Coronary artery (tissue), 2 donors: ENCODE measurements at places on chromosomes 16 and 17.

- DNase-seq = no peak
Measured at GRCh38 chr16:87701078-87701460, 64.7 kb downstream of the KLHDC4 start.

DNA sequence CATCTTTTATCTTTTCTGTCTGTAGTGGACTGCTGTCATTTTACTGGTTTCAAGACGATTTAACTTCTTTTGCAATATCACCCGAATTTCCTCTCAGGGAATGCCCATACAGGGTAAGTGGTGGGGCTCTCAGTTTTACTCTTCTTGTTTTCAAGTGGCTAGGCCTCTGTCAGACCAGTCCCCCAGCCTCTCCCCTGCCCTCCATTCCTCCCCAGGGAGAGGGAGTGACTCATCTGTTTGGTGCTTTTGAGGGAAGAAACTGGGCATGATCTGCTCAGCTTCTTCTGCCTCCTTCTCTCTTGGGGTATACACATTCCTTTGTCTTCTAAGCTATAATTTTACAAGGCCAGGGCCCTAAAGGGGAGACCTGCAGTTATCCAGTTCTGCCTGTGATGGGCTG is 332.0 kb downstream of the CBLN1 start:
- no peak for DNase-seq

GRCh38 chr16:67667453-67667816 is 821 bp downstream of the C16orf86 start:
- no peak for DNase-seq

DNA sequence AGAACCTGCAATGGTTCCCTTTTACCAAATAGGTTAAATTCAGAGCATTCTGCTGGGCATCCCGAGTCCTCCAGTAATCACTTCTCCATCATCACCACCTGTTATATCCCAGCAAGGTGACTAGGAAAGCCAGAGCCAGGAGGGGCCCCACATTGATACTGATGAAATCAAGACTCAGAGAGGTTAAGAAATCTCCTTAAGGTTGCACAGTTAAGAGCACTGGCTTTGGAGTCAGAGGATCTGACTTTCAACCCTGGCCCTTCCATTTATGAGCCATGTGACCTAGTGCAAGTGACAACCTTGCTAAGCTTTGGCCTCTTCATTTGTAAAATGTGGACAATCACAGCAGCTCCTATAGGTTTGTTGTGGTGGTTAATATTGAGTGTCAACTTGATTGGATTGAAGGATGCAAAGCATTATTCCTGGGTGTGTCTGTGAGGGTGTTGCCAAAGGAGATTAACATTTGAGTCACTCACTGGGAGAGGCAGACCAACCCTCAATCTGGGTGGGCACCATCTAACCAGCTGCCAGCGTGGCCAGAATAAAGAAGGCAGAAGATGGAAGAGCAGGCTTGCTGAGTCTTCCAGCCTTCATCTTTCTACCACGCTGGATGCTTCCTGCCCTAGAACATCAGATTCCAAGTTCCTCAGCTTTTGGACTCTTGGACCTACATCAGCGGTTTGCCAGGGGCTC is 194.2 kb upstream of the ASIC2 start:
- DNase-seq = no peak

DNA sequence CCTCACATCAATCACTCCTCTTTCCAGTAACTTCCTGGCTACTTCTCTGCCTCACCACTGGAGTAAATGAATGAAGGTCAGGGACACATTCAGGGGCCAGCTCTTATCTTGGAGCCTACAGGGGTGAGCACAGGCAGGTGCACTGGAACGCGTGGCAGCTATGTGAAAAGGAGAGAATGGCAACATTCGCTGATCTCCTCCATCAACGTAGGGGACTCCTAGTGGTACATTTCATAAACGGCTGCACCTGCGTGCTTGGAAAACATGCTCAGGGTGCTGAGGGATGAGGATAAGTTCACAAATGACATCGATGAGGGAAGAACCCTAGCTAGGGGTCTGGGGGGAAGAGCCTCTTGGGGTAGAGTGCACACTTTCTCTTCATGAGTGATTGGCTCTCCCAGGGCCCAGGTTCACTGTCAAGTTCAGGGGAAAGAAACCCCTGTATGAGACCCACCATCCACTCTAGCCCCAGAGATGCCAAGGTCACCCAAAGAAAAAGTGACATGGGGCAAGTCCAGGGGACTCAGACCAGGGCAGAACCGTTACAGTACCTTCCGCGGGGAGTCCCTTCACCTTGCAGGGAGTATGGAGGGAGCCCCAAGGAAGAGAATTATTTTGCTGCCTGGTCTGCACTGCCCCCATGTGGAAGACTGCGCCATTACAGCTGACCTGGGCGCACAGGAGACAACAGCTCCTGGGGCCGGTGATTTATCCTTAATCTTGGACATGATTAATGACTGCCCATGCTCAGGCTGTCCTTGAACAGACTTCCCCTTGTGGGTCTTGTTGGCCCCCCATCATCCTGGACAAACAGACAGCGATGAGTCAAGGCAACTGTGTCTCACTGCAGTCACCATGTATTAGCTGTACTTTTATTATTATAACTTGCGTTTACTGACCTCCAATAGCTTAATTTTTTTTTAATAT is 30.1 kb downstream of the VAC14 start:
- no peak for DNase-seq

GRCh38 chr16:71365021-71365420 is 6.5 kb downstream of the CALB2 start:
- DNase-seq = no peak

GRCh38 chr17:6079155-6079888 is 9.1 kb downstream of the WSCD1 start:
- DNase-seq = no peak

DNA sequence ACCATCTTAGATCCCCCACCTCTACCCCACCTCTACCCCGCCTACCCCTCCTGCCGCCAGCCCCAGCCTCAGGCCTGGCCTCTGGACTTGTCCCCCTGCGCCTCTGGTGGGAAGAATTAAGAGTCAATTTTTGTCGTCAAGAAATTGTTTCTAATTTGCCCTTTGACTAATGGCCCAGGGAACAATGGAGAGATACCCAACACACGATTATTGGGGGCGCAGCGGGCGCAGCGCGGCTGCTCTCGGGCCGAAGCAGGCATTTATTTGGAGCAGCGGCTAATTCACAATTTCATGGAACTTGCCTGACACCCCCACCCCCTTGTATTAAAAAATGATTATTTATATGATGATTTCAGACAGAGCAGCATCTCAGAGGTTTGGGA is 4.4 kb upstream of the BAHCC1 start:
- DNase-seq = no peak

DNA sequence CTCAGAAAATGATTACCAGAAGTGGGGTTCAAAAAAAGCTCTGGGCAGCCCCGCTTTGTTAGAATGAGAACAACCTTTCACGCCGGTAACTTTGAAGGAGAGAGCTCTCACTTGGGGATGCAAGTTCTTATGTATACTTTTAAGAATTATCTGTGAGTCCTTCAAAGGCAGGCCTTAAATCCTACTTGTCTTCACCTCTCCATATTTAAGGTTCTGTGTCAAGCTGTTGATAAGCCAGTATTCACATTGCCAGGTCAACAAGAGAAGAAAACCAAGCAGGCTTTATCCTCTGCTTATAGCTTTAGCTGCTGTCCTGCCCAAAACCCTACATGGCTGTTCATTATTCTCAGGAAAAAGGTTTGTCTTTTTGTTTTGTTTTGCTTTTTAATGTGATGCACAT is 42.9 kb downstream of the CDRT4 start:
- no peak for DNase-seq

DNA sequence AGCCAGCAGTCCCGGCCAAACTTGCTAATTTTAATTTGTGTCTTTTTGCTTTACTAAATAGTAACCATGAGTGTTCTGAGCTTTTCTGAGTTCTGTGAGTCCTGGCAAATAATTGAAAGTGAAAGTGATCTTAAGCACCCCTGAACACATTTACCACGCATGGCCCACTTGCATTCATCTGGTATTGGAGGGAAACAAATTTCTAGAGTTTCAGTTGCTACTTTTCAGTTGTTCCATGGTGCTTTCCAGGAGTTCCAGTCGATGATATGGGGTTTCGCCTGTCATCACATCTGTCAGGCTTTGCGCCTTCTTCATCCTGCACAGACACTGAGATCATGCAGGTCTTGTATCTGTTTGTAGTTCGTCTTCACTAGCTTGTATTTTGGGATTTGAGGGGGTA is 44.1 kb downstream of the CRLF3 start:
- DNase-seq = no peak

DNA sequence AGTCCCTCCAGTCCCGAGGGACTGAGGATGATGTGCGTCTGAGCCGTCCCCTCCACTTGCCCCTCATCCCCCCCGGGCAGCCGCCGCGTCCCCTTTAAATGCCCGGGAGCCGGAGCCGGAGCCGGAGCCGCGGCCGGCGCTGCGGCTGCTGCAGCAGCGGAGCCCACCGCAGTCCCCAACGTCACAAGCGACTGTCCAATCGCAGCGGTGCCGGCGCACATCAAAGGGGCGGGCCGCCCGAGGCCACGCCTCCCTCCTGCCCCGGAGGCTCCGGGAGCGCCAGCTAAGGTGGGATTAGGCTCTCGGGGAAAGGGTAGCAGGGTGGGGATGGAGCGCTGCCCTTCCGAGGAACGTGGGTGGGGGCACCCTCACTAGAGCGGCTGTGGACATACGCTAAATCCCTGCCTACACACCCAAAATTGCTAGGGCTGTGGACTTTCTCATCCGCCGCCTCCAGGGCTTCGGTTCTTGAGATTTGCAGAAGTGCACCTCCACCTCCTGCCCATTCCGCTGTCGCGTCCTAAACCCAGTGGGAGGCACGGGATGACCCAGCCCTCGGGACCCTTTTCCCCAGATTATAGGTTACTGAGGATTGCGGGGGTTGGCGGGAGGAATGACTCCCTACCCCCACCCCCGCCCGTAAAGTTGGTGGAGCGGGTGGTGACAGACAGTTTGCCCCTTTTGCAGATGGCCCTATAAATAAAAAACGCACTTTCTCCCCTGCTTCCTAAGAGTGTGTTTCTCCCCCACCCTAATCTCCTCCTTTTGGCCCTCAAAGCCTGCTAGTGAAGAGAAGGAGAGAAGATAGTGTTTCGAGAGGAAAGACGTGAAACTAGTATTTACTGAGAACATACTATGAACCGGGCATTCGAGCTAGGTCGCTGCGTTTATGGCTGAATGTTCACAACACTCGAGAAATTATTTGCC is at the start of gene PHOSPHO1:
PHOSPHO1 (minus strand) TSS at position 152 of the 927 bp plus-strand sequence. CDS start 4,096 bp downstream, outside the sequence.
- no peak for DNase-seq

DNA sequence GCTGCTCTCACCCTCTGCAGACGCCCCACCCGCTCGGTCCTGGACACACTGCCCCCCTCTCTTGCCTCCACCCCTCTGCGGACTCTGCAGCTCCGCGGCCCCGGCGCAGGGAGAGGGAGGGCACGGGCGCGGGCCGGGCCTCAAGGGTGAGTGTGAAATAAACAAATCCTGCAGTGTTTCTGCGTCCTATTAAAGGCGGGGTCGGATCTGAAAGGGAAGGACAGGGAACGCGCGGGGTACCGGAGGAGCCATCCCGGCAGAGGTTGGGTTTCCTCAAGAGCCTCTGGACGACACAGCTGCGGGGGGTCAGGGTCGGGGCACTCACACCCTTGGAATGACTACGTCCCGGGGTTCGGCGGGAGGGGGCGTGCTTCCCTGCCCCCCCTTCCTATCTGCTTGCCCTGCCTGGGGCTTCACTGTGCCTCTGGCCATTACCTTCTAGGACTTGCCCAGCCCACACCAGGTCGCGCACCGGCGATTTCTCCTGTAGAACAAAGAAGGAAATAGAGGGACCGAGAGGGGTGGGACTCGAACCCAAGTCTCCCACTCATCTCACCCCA is 466 bp upstream of the HSF4 start:
- DNase-seq = no peak

DNA sequence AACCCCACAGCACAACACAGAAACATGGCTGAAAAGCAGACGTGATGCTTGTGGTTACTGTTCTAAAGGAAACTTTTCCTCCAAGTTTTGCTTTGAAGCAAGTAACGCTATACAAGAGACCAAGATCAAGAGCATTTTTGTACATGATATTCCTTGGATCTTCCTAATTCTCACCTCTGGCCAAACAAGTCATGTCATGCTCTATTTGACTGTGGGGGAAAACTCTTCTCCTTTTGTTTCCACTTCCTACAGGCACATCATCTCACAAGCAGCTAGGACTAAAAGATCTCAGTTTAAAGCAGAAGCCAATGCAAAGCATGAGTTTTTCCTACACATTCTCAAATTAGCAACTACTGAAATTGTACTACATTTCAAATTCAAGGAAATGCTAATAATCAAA is 50.7 kb downstream of the CFDP1 start:
- DNase-seq = no peak

DNA sequence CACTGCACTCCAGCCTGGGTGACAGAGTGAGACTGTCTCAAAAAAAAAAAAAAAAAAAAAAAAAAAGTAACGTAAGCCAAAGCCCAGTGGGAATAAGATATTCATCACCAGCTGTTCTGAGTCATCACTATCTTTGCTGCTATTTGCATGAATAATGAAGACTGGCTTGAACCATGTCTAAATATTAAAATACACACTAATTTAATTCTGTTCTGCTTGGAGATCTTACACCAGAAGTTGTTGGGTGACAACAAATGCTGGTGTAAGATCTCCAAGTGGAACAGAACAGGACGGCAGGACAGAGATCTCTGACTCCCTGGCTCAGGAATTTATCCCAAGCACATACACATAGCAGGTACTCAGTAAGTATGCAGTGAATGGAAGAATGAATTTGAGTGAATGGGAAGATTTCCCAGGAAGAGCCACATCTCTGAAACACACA is 19.6 kb downstream of the DNAH17 start:
- no peak for DNase-seq

DNA sequence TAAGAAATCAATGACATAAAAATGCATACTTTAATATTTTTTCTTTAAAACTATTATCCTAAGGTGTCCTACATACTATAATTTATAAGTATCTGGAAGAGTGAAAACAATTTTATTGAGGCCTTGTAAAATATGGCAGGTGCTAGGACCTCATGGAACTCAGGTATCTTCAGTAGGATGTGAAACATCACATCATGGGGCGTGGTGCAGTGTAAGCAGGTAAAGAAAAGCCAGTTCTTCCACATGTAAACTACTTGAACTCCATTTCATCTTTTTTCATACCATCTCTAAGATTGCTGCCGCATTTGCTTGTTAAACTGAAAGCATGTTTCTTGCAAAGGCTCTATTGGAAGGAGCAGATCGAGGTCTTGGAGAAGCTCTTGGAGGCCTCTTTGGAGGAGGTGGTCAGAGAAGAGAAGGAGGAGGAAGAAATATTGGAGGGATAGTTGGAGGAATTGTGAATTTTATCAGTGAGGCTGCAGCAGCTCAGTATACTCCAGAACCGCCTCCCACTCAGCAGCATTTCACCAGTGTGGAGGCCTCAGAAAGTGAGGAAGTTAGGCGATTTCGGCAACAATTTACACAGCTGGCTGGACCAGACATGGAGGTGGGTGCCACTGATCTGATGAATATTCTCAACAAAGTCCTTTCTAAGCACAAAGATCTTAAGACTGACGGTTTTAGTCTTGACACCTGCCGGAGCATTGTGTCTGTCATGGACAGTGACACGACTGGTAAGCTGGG is at the start of gene CAPNS2:
CAPNS2 (plus strand) TSS at position 253 of the 744 bp plus-strand sequence; CDS start at position 326, 73 bp downstream.
- no peak for DNase-seq
